Heart left ventricle (tissue), 16 donors: ENCODE measurements at places on chromosomes 4 and X.

DNA sequence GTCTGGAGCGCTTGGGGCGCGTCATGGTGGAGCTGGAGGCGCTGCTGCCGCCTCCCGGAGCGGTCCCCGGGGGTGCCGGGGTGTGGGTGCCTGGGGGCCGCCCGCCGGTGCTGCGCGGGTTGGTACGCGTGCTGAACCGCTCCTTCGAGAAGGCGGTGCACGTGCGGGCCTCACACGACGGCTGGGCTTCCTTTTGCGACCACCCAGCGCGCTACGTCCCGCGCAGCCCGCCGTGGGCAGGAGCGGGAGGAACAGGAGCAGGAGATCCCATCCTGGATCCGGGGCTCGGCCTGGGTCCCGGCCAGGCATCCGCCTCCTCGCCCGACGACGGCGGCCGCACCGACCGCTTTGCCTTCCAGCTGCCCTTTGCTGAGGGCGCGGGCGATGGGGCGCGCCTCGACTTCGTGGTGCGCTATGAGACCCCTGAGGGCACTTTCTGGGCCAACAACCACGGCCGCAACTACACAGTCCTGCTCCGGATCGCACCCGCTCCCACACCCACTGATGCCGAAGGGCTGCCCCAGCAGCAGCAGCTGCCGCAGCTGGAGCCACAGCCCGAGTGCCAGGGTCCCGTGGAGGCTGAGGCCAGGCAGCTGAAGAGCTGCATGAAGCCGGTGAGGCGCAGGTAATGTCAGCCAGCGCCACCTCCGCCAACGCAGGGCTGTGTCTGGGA, 792 bp downstream of the PPP1R3F start:
- DNase-seq = no peak

DNA sequence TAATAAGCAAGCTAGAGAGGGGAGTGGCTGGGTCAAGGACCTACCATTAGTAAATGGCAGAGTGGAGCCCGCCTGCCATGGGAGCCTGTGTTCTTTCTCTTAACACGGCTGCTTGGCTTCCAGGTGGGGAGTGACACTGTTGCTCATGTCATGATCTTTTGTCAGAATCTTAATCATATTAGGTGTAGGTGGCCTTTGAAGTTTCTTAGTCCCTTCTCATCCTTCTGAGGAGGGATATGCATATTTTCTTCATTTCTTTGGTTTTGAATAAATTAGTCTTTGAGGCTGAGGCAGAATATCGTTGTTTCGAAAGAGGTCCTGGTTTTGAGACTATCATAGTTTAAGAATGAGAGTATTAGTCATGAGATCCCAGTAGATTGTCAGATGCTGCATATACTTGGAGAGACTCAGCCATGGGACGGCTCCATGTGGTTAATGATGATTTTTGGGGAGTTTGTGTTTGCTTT, 28.9 kb downstream of the SNX25 start:
- no peak for DNase-seq

DNA sequence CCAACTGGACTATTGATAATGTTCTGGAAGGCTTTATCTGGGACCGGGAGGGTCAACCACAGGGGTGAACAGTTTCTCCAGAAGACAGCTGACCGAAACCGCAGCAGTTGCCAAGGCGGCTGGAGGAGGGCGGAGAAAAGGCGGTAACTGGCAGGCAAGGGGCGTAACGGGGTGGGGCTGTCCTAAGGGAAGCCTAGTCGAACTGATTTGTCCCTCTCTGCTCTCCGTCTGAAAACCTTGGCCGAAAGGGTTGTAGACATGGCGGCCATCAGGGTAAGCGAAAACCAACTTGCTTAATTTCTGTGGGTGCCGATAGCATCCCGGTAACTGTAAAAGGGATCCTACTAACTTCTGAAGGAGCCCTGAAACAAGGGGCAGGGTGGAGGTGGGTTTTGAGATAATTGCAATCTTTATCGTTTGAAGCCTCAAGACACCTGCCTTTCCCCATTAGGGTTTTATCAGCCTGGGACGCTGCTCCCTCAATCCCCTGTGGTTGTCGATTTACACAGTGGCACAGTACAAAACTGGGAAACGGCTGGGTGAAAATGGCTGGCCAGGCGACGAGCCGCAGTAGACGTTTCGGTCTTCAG, at the start of gene APOOL:
APOOL (plus strand) TSS at position 223 of the 590 bp plus-strand sequence; CDS start at position 259, 36 bp downstream.
- DNase-seq = peak; percentile 86

DNA sequence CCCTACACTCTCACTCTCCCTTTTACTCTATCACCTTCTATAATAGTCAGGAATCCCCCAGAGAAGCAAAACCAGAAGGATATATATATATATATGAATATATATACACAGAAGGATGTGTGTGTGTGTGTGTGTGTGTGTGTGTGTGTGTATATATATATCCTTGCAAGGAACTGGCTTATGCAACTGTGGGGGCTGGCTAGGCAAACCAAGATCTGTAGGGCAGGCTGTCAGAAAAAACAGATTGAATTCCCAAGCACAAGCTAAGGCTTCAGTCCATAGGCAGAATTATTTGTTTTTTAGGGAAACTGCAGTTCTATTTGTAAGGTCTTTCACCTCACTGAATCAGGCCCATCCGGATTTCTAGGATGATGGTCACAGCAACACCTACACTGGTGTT, 13.0 kb upstream of the KLHL2 start:
- no peak for DNase-seq

- DNase-seq = no peak
Observed at GRCh38 chr4:99868126-99868596, 26.1 kb downstream of the LAMTOR3 start.

DNA sequence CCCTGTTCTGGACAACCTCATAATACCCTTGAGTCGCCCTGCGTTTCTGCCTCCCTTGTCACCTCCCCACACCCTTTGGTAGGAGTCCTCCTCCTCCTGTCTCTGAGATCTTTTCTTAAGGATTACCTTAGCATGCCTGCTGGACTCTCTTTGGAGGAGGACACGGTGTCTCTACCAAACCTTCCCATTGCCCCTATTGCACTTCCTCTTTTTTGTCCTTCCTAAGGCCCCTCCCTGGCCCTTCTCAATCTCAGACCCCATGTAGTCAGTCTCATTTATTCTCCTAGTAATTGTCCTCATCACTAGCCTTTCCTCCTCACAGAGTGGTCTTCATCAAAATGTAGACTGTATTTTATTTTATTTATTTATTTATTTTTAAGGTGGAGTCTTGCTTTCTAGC, 335.0 kb upstream of the SFRP2 start:
- no peak for DNase-seq
